ENCODE measurements at places on chromosomes 11 and 22.
A peak's percentile ranks its signal among the peaks of the same experiment; 100 is the strongest.

DNA sequence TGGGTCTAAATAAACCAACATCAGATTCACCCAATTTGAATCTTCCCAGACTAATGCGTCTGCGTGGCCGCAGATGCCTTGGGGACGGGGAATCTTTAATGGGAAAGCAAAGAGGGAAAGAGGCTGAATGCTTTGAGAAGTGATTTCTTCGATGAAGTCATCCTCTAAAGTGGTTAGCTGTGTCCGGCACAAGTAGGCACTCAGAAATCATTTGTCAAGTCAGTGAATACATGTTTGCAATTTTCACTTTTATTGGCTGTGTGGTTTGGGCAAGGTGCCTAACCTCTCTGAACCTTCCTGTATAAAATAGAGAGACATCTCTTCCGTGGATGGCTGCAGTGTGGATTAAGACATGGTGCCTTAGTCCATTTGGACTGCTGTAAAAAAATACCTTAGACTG lies 19.7 kb upstream of the IFT27 start:
- DNase-seq = no peak

GRCh38 chr11:115678942-115679341 lies 174.7 kb upstream of the CADM1 start:
- DNase-seq = peak; percentile 24

DNA sequence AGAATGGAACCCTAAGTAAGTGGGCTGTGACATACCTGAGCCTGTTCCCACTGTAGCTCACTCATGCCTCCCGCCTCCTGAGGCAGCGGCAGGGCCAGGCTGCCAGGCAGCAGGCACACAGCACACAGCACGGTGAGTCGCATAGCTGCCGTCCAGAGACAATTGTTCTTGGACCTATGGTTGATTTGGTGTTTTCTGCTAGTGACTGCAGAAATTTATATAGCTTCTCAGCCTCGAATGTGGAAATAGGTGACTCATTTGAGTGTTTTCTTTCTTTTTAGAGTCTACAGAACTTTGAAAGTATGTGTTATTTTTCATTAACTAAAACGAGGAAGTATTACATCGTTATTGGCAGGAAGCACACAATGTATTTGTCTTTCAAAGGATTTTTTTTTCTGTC lies at the start of gene MMP7:
TSS of gene MMP7 (minus strand) at position 190 of the 400 bp plus-strand sequence. CDS start at position 143, 47 bp downstream.
- peak; percentile 66 for DNase-seq

DNA sequence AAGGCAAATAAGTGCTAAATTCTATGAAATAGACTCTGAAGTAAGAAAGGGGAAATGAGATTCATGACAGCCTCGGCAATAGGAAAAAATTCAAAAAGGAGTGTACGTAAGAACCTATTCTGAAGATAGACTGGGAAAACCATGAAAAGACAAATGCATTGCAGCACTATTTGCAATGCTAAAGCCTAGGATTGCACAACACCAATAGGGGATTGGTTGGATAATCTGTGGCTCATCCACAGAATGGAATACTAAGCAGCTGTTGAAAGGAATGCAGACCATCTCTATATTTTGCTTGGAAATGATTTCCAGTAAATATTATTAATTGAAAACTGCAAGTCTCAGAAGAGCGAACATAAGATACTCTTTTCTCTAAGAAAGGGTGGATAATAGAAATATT lies 91.7 kb upstream of the CLMP start:
- DNase-seq = no peak
